Daoy (cell line): ENCODE measurements at places on chromosomes 12 and 14. TPM values are rescaled to one million over a fixed set of nuclear protein-coding genes. Genes with fewer than 3 reads are reported as not detected.

The RNASE9 gene
- not detected in 2 replicates for total RNA-seq

The SP1 gene
- total RNA-seq: 18.3 and 21.8 TPM in 2 replicates

DNA sequence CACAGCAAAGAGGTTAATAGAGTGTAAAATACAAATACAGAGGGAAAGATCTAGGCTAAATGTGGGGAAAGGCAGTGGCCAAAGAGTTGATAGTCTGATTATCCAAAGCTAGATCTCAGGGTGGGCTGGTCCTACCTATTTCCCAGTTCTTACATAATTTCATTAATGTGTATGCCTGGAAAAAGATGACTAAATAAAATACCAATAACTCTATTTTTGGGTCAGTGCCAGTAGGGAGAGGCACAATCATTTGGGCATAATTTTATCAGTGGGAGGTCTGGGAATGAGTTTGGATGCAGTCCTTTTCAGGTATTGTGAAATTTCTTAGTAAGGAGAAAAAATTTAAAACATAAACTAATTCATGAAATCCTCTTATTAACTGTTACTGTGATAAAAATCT is 30.6 kb upstream of the CLEC14A start:
- DNase-seq: no peak

DNA sequence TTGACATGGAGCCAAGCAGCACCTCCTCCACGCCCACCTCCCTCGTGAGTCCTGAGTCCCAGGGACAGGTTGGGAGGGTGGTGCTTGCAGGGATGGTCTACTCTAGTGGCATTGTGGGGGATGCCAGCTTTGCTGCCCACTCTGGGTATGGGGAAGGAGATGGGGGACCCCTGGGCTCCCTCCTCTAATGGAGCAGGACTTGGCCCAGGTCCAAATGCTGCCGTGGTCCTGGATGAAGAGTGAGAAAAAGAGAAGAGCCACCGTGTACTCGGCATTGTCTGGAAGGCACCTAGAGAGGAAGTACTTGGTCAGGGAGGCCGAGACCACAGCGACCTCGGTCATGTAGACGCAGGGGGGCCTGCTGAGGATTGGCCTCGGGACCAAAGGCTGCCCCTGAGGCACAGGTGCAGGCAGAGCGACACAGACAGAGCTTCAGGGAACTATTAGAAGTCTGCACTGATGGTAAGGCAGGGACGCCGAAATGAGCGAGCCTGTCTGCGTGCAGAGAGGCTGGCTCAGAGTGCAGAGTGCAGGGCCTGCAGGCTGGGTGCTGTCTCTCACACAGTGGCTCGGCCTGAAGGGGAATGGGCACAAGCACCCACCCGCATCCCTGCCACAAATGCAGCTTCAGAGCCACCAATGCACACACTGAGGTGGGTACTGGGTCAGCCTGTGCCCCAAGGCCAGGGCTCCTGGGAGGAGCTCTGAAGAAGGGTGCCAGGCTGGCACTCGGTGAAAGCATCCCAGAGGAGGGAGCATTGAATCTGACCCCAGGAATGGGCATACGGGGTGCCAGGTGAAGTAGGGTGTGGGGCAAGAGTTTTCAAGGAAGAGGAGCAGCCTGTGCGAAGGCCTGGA is 17.4 kb downstream of the NGB start:
- no peak for DNase-seq

- peak; percentile 80 for DNase-seq
Observed at GRCh38 chr14:91317381-91318308, 73.1 kb upstream of the GPR68 start.

- no peak for DNase-seq
Observed at GRCh38 chr12:23753628-23754365, 195.7 kb downstream of the SOX5 start.

- no peak for DNase-seq
Observed at GRCh38 chr12:78457938-78458337, 406.6 kb upstream of the SYT1 start.

DNA sequence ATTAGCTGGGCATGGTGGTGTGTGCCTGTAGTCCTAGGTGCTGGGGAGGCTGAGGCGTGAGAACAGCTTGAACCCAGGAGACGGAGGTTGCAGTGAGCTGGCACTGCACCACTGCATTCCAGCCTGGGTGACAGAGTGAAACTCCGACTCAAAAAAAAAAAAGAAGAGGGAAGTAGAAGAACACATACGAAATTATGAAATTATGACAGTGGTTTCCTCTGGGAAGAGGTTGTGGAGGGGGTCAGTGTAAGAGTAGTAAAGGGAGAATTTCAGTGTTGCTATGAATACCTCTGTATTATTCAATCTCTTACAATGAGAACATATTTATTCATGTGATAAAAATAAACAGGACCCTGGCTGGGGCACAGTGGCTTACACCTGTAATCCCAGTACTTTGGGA is 24.7 kb upstream of the CSRNP2 start:
- no peak for DNase-seq
